ENCODE measurements at places on chromosomes 7 and 10.
A peak's percentile ranks its signal among the peaks of the same experiment; 100 is the strongest.

GRCh38 chr10:73076360-73077183, 20.1 kb downstream of the P4HA1 start:
- DNase-seq, result peak; percentile 59

DNA sequence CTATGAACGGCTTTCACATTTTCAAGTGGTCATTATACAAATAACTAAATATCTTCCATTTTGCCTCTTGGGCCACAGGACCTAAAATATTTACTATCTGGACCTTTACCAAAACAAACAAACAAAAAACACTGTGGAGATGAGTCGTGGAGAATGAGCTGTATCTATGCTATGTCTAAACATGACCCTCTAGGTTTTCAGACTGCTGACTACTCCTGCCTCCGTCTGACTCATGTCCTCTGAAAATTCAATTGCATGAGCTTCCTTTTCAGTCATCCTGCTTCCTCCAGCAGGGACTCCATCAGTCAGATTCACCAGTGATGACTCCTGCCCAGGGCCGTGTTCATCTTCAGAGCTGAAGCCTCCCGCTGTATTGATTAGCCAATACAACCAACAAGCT, 96.8 kb downstream of the COL28A1 start:
- DNase-seq, result peak; percentile 97

GRCh38 chr7:156096771-156097538, 284.7 kb upstream of the SHH start:
- no peak for DNase-seq

DNA sequence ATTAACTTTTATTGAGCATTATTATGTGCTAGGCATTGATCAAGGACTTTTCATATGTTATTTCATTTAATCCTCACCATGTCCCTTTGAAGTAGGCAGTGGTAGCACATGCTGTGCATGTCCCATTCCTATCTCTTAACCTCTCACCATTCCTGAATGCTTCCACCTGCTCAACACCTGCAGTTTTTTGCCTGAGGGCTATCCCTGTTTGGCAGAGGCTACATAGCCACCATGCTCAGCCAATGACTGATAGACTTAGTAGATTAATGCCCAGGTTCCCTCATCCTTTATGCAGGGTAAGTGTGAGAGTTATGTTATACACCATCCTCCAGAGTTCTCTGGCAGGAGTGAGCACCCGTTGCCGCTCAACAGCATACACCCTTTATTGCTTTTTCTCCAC, 387.8 kb downstream of the BBS9 start:
- DNase-seq, result no peak

- no peak for DNase-seq
These were observed 240.6 kb downstream of the DGKI start for GRCh38 chr7:137606061-137606674.

DNA sequence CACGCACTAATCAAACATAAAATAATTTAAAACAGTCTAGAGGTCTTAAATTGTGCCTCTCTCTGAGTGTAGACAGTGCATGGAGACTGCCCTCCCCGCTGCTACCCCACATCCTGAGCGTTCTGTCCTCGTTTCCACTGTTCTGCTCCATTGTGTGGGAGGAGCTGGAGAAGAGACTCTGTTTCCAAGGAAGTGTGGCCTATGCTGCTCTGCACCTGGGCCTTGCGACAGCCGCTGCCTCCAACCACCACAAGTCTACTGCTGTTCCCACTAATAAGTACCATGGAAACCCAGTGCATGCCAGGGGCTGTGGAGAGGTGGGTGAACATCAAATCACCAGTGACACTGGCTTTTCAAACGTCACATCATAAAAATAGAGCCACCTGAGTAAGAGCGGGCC, 19.6 kb downstream of the NRG3 start:
- no peak for DNase-seq

DNA sequence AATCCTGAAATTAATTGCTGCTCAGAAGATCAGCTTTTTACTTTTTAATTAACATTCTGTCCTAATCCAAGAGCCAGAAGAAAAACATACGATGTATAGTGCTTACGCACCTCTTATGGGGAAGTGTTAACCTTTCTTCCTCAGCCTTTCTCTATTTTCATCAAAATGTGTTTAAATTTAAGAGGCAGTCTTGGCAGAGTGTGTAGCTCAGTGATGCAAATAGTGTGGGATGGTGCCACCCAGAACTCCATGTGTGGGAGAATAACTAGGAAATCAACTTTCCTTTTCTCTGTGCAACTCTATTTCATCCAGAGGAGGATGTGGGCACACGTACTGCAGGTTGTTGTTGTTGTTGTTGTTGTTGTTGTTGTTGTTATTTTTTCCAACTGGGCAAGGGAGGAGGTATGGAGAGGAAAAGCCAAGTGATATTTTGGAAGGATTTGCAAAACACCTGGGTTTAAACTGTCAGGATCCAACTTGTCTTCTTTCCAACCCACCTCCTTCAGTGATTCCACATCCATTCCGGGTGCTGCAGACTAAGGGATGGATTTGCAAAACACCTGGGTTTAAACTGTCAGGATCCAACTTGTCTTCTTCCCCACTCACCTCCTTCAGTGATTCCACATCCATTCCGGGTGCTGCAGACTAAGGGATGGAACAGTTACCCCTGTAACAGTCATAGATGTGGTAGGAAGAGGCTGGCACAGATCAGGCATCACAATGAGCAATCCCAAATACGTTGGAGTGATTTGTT, 19.8 kb downstream of the ELMO1 start:
- DNase-seq, result no peak

GRCh38 chr10:17790651-17791050, 18.5 kb upstream of the MRC1 start:
- no peak for DNase-seq

GRCh38 chr10:30755441-30755953, 125.9 kb upstream of the LYZL2 start:
- DNase-seq, result no peak

- DNase-seq, result no peak
These were observed 17.0 kb upstream of the SFRP5 start for GRCh38 chr10:97788552-97789442.

GRCh38 chr7:98011996-98012395, 22.0 kb upstream of the OCM2 start:
- no peak for DNase-seq

DNA sequence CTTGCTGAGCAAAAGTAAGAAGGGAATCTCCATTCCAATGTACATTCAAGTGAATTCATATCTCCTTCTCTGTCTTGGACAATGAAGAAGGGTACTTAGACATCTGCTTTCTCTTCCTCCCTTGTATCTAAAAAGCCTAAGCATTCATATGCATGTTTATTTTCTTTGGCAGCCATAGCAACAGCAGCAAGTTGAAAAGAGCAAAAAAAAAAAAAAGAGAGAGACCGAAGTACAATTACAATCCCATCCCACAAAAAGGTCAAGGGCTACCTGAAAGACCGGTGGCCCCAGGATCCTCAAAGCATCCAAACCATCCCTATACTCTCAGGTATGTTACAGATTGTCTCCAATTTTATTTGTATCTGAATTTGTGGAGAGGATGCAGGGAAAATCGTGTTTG, 4.1 kb downstream of the OR2F1 start:
- no peak for DNase-seq

All from GM04503 (cell line).